ENCODE measurements at places on chromosomes 5 and 9. TPM values are rescaled to one million over a fixed set of nuclear protein-coding genes. Genes with fewer than 3 reads are reported as not detected.

- no peaks in the 10 kb centered on the region for H3K27me3 ChIP-seq
- H3K36me3 ChIP-seq, result no peaks in the 10 kb centered on the region
- H3K27ac ChIP-seq, result peak overlapping the region; percentile 17
Measured at GRCh38 chr5:80191397-80191796, 64.5 kb downstream of the SERINC5 start.

THOC3 gene
- 82.7 TPM for total RNA-seq

GRCh38 chr9:121217609-121218292 lies 16.1 kb upstream of the RAB14 start:
- no peak overlapping the region for H3K27ac ChIP-seq
- no peak overlapping the region for H3K4me3 ChIP-seq
- peak; percentile 50 for DNase-seq
- no peaks in the 10 kb centered on the region for H3K27me3 ChIP-seq
- no peaks in the 10 kb centered on the region for H3K36me3 ChIP-seq

ARL10 gene
- total RNA-seq, result 6.4 TPM

NTRK2 gene
- total RNA-seq, result 0.59 TPM

- H3K4me1 ChIP-seq, result no peaks in the 10 kb centered on the region
- H3K27me3 ChIP-seq, result no peaks in the 10 kb centered on the region
- H3K4me3 ChIP-seq, result no peak overlapping the region
Measured at GRCh38 chr9:73813546-73813945, 661.9 kb downstream of the ANXA1 start.

- H3K4me1 ChIP-seq, result 0 out of 2 replicates have a peak, but pooled peaks cover 8% of the 10 kb centered on the region
- no peak overlapping the region for H3K27ac ChIP-seq
- H3K36me3 ChIP-seq, result no peaks in the 10 kb centered on the region
- DNase-seq, result peak; percentile 16
- no peaks in the 10 kb centered on the region for H3K27me3 ChIP-seq
- no peak overlapping the region for H3K4me3 ChIP-seq
Measured at GRCh38 chr9:2761424-2761823, 44.1 kb downstream of the KCNV2 start.

DNA sequence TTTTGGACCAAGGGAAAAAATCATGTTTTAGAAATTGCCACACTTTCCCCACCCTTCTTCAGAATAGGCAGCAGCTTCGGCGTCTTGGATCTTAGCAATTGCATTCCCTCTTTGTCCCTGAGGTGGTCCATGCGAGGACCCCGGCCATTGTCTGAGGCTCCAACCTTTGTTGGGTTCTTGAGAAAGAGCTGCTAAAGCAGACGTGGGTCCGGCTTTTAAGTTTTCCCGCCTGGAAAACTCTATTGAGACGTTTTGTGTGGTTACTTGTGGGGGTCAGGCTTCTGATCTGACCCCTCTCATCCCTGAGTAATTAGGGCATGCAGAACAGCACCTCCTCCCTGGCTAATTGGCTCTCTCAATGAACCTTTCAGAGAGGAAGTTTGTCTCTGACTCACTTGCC lies 509.6 kb upstream of the TNC start:
- no peak for DNase-seq
- no peaks in the 10 kb centered on the region for H3K27me3 ChIP-seq
- no peaks in the 10 kb centered on the region for H3K4me1 ChIP-seq

- H3K4me1 ChIP-seq, result no peaks in the 10 kb centered on the region
- H3K27ac ChIP-seq, result no peak overlapping the region
- H3K27me3 ChIP-seq, result no peaks in the 10 kb centered on the region
- no peak overlapping the region for H3K4me3 ChIP-seq
- no peak for DNase-seq
- H3K36me3 ChIP-seq, result no peaks in the 10 kb centered on the region
Measured at GRCh38 chr5:125485771-125486170, 739.3 kb upstream of the ZNF608 start.

CTXN3 gene
- total RNA-seq, result not detected

NPDC1 gene
- total RNA-seq, result 1.5 TPM

DNA sequence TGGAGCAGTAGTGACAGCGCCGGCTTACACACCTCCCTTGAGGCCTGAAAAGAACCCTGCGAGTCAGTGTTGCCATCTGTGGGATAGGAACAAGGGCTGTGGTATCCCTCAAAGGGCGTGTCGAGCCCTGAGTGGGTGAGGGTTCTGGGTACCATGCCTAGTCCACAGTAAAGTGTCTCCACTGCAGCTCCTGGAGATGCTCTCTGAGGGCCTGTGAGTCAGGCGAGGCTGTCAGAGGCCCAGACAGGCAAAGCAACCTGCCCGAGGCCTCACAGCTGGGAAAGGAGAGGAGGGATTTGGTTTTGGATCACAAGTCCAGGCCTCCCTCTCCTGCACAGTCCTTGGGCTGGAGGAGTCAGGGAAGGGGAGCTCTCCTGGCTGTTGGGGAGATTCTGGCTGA lies 6.1 kb downstream of the PRRX2 start:
- no peak overlapping the region for H3K4me3 ChIP-seq
- H3K27me3 ChIP-seq, result peaks cover 2% of the 10 kb centered on the region
- H3K4me1 ChIP-seq, result no peaks in the 10 kb centered on the region
- H3K27ac ChIP-seq, result no peak overlapping the region
- DNase-seq, result no peak
- H3K36me3 ChIP-seq, result no peaks in the 10 kb centered on the region

DNA sequence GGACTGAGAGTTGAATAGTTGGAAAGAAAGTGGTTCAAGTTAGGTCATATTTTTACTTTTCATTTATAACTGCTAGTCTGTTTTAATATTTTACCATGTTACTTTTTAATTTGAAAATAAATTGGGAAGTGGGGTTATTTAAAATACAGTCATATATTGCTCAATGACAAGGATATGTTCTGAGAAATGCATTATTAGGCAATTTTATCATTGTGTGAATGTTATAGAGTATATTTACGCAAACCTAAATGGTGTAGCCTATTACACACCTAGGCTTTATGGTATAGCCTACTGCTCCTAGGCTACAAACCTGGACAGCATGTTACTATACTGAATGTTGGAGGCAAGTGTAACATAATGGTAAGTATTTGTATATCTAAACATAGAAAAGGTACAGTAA lies 5.2 kb downstream of the CCDC152 start:
- no peak overlapping the region for H3K4me3 ChIP-seq
- no peak overlapping the region for H3K27ac ChIP-seq
- no peaks in the 10 kb centered on the region for H3K27me3 ChIP-seq

DNA sequence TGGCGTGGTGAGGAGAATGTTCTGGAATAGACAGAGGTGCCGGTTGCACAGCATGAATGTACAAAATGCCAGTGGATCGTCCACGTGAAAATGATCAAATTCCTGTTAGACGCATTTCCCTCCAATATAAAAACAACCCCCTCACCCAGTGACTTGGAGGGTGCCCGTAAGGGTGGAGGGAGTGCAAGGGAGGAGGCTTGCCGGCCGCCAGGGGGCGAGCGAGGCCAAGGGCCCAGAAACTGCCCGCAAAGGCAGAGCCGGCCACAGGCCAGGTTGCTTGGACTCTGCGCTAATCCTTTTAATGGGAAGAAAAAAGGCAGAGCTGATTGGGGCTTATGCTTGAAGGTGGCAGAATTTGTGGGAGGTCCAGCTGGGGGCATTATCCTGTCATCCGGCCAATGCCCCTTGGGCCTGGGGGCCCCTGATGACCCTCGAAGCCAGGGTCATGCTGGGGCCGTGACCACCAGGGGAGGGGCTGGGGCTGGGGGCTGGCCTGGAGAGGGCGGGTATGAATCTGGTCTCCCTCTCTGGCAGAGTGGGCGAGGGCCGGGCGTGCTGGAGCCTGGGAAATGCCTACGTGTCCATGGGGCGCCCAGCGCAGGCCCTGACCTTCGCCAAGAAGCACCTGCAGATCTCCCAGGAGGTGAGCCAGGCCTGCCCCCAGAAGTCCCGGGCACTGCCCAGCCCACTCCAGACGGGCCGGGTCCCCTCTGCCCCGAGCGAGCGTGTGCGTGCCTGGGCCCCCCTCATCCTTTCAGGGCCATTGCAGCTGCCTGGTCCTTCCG lies 12.0 kb downstream of the GPSM1 start:
- H3K27ac ChIP-seq, result no peak overlapping the region
- no peaks in the 10 kb centered on the region for H3K4me1 ChIP-seq
- no peaks in the 10 kb centered on the region for H3K36me3 ChIP-seq

GRCh38 chr5:132486318-132487094 lies 4.1 kb downstream of the IRF1 start:
- no peaks in the 10 kb centered on the region for H3K27me3 ChIP-seq
- H3K4me1 ChIP-seq, result peaks cover 34% of the 10 kb centered on the region
- no peak overlapping the region for H3K27ac ChIP-seq
- peaks cover 54% of the 10 kb centered on the region for H3K36me3 ChIP-seq
- DNase-seq, result no peak

GOLGA1 gene
- 9.2 TPM for total RNA-seq

- H3K4me3 ChIP-seq, result no peak overlapping the region
- no peaks in the 10 kb centered on the region for H3K27me3 ChIP-seq
- DNase-seq, result no peak
- no peak overlapping the region for H3K27ac ChIP-seq
Measured at GRCh38 chr5:173477345-173478040, 139.0 kb downstream of the BOD1 start.

- no peaks in the 10 kb centered on the region for H3K27me3 ChIP-seq
- no peaks in the 10 kb centered on the region for H3K4me1 ChIP-seq
- H3K27ac ChIP-seq, result no peak overlapping the region
- H3K4me3 ChIP-seq, result no peak overlapping the region
- DNase-seq, result no peak
Measured at GRCh38 chr5:3354606-3355005, 241.0 kb upstream of the IRX1 start.

ORM2 gene
- 0.64 TPM for total RNA-seq

DNA sequence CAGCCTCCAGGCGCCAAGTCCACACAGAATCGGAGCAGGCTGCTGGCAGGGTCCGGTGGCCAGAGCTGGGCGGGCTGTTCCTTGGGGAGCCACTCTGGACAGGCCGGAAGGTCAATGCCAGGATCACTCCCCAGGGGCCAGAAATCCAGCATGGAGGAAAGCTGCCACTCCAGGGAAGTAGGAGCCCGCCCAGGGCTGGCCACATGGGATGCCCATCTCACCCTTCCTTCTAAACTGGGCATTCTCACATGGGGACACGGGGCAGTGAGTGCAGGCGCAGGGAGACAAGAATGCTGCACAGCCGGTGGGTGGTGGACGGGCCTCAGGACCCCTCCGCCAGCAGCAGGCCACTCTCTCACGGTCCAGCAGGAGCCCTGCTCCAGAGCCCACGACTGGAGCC lies 58.2 kb downstream of the ADAMTS2 start:
- H3K4me3 ChIP-seq, result no peak overlapping the region
- H3K27ac ChIP-seq, result no peak overlapping the region
- H3K27me3 ChIP-seq, result no peaks in the 10 kb centered on the region
- DNase-seq, result no peak

- no peak for DNase-seq
- H3K27ac ChIP-seq, result no peak overlapping the region
- no peaks in the 10 kb centered on the region for H3K4me1 ChIP-seq
Measured at GRCh38 chr5:92890841-92891244, 690.2 kb downstream of the NR2F1-AS1 start.

MEIKIN gene
- not detected for total RNA-seq

GRCh38 chr5:61647672-61648071 lies 315.6 kb downstream of the ZSWIM6 start:
- H3K4me3 ChIP-seq, result no peak overlapping the region
- H3K27me3 ChIP-seq, result no peaks in the 10 kb centered on the region
- no peak for DNase-seq
- no peaks in the 10 kb centered on the region for H3K36me3 ChIP-seq
- H3K27ac ChIP-seq, result no peak overlapping the region
- no peaks in the 10 kb centered on the region for H3K4me1 ChIP-seq

DNA sequence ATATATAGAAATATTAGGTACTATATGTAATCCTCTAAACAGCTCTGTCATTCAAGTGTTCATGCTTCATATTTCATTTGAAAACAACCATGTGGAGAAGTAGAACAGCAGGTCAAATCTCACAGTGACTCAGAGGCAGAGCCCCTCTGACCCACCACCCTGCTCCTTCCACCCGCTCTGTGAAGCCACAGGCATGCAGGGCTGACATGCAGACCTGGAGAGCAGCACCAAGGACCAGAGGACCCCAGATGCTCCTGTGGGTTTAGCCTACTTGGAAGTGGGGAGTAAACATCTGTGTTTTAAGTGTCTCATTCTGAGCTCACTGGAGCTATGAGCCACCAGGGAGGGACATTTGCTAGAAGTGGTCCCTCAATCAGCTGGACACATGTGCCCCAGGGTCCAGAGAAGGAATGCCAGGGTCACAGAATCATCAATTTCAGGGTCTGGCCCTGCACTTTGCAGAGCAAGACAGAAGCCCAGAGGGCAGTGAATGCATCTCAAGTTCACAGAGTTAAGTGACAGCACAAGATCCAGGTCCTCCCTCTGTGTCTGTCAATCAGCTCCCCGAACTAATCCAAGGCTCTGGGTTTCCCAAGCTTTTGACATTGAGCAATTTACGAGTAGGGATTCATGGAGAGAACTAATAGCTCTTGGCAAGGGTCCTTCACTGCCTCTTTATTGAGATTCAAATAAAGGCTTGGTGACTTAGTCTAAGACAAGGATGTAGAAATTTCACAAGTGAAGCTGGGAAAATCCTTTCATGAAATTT lies 441.1 kb downstream of the SEMA5A start:
- no peaks in the 10 kb centered on the region for H3K27me3 ChIP-seq
- no peak overlapping the region for H3K27ac ChIP-seq
- DNase-seq, result no peak
- no peaks in the 10 kb centered on the region for H3K4me1 ChIP-seq

DNA sequence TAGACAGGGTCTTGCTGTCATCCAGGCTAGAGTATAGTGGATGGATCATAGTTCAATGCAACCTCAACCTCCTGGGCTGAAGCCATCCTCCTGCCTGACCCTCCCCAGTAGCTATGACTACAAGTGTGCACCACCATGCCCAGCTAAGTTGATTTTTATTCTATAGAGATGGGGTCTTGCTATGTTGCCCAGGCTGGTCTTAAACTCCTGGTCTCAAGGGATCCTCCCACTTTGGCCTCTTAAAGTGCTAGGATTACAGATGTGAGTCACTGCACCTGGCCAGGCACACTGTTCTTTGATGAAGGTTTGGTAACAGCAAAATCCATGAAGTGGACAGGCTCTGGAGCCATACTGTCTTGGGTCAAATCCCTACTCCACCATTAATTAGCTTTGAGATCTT lies 6.5 kb upstream of the GFRA3 start:
- H3K4me1 ChIP-seq, result no peaks in the 10 kb centered on the region
- H3K27me3 ChIP-seq, result no peaks in the 10 kb centered on the region
- no peak for DNase-seq
- peaks cover 5% of the 10 kb centered on the region for H3K36me3 ChIP-seq
- no peak overlapping the region for H3K4me3 ChIP-seq

CD14 gene
- total RNA-seq, result 0.21 TPM

DNA sequence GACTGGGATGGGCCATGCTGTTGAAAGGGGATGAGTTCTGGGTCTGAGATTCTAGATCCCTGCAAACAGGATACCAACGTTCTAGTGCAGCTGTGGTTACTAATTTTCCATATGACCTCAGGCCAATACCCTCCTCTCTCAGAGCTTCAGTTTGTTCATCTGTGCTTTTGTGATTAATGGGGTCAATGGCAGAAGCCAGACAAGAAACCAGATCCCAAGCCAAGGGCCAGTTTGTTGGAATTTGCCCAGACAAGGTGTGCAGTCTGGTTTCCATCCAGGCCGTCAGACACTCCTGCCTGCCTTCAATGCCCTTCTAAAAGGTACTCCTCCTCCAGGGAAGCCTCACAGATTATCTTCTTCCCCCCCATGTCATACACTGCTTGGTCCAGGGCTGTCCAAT lies 11.4 kb downstream of the MYORG start:
- H3K4me1 ChIP-seq, result no peaks in the 10 kb centered on the region
- H3K27me3 ChIP-seq, result no peaks in the 10 kb centered on the region
- no peak for DNase-seq

SIGMAR1 gene
- 61.5 TPM for total RNA-seq

FOXD4L5 gene
- 0.21 TPM for total RNA-seq

- peaks cover 10% of the 10 kb centered on the region for H3K27me3 ChIP-seq
- no peak for DNase-seq
- H3K27ac ChIP-seq, result no peak overlapping the region
- no peak overlapping the region for H3K4me3 ChIP-seq
- H3K4me1 ChIP-seq, result no peaks in the 10 kb centered on the region
Measured at GRCh38 chr5:159971038-159971437, 37.9 kb upstream of the TTC1 start.
